ENCODE measurements at places on chromosomes 13 and 19.

DNA sequence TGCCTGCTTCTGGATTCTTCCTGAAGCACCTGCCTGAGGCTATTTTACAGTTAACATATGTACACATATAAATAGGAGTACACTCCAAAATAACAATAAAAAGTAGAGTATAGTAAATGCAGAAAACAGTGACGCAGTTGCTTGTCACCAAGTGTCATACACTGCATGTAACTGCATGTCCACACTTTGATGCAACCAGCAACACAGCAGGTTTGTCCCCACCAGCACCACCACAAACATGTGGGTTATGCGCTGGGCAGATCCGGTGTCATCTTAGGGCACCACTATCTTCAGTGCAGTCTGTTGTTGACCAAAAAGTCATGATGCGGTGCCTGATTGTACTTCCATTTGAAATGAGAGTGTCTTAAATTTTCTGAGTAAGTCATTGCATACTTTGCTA is 51.3 kb downstream of the COL4A2 start:
- no peak for DNase-seq

DNA sequence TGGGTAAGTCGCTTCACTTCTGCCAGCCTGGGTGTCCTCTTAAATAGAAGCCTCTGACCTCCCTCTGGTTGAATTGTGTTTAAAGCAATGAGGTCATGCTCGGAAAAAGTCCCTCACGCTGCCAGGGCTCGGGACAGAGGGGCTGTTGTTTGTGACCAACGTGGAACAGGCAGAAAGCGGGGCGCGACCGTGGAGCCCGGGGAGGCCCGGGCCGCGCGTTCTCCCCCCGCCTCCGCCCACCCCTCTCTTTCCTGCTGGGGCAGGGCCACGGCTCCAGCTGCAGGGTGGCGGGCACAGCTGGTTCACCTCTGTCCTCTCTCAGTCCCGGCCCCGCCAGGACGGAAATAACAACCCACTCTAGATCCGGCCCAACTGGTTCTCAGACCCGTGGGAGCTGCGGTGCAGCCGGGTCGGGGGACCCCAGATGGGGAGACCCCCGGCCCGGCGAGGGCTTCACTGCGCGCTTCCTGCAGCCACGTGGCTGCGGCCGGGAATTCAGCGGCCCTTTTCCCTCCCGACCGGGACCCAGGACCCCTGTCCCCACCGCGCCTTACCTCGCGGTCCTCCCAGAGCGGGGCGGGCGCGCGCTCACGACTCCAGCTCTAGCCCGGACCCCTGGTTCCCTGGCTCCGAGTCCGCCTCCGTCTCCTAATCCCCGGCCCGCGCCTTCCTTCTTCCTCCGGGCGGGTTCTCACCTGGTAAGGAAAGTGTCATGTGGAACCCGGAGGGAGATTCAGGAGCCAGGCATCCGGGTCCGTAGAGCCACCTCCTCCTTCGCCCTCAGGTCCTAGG is 1.9 kb downstream of the CDC42EP5 start:
- no peak for DNase-seq

GRCh38 chr19:2319551-2319950 is 8.8 kb downstream of the LSM7 start:
- no peak for DNase-seq

DNA sequence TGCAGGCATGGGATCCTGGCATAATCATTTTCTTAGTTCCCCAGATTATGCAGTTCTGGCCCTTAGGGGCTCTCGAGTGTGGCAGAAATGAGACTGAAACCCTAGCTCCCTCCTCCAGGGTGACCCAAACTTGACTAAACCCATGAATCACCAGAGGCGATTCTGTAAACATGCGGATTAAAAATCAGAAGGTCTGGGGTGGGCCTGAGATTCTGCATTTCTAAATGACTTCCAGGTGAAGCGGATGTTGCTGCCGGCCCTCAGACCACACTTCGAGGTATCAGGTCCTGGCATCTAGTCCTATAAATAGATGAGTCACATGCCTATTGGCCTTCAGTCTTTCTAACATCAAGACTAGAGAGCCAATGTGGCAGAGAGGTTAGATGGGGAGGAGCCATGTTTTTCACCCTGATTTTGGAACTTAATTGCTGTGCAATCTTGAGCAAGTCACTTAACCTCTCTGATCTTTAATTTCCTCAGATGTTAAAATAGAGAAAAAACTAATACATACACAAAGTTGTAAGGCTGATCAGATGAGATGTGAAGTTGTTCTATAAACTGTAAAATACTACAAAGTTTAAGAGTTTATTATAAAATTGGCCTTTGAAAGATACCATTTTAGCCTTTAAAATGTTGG is 431.2 kb downstream of the FOXO1 start:
- DNase-seq: no peak

- DNase-seq: no peak
Observed at GRCh38 chr13:41976476-41976875, 15.6 kb upstream of the VWA8 start.

DNA sequence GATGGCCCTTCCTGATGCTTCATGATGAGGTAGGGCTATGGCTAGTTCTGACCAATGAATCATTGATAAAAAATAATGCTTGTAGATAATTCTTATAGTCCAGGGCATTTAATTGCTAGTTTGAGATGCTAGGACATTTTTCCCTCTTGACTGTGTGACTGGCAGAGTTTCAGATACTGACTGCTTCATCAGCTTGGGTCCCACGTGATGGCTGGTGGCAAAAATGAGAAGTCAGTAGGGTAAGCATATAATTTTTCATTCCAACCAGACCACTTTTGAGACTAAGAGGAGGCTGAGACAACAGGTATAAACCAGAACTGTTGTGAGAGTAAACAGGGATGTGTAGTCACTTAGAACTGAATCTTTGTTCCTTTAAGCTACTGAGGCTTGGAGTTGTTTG is 183.3 kb downstream of the HS6ST3 start:
- no peak for DNase-seq

- DNase-seq: peak; percentile 28
Observed at GRCh38 chr19:49363268-49364082, at the start of gene DKKL1. DKKL1 (plus strand) TSS chr19:49363877; CDS start chr19:49363999, 122 bp downstream.

- DNase-seq: no peak
Observed at GRCh38 chr13:72808917-72809500, 27.1 kb downstream of the PIBF1 start.

DNA sequence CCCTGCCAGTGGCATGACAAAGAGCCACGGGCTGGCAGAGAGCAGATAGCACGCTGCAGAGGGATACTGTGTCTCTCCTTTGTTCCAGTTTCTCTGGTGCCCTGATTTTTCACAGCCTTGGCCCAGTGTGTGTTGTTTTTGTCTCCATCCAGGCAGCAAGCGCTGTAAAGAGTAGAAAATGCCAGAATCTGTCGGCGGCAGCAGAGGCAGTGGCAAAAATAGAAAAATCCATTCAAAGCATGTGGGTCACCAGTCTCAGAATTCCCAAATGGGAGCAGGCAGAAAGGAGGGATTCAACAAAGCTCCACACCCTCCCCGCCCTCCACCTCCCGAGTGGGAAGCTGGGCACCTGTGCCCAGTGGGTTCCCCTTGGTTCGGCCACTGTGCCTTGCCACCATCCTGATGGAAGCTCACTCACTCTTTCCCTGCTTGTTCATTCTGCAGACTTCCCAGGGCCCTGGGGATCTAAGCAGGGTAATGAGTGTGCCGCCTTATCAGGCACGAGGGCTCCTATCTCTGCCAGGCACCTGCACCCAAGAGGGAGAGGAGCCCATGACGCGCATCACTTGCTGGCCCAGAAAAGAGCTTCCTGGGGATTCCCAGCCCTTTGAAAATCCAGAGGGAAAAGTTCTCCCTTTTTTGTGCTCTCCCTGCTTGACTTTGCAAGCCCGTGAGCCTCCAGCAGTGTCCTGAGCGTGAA is 416.9 kb downstream of the IRS2 start:
- no peak for DNase-seq

- DNase-seq: no peak
Observed at GRCh38 chr19:20669263-20669662, 7.9 kb upstream of the ZNF626 start.

GRCh38 chr19:40279761-40280607 is 5.2 kb downstream of the AKT2 start:
- no peak for DNase-seq

- DNase-seq: no peak
Observed at GRCh38 chr13:50593207-50593606, 250.3 kb downstream of the DLEU7 start.

DNA sequence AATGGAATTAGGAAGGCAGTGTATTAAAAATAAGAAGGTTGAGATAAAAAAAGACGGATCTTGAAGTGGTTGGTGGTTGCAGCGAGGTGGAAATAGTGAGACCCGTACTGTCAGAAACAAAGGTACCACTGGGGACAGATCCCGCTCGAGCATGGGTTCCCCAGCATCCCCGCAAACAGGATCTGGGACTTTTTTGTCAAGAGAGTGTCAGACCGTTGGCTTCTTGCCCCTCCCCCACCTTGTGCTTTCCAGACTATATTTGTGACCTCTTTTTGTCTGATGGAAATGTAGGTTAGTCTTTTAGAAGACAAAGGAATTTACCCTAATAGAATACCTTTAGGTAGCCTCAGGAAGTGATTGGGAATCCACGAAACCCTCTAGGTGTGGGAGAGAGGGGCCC is 4.2 kb downstream of the GATAD2A start:
- no peak for DNase-seq

DNA sequence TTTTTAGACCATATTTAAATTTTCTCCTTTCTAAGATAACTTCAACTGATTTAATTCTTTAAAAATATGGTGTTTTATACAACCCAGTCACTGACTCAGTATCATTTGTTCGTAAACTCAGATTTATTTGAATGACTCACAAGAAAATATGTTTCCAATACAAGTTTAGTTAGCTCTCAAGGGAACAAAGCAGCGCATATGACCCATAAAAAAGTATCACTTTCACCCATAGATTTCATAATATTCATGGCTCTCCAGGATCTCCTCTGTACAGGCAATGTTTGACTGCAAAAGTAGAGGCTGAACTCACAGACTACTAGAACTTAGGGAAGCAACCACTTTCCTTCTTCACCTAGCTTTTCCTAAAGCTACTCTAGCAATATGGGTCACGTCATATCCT is 405.6 kb upstream of the PCDH9 start:
- DNase-seq: no peak

GRCh38 chr13:111034811-111035210 is 80.3 kb upstream of the ARHGEF7 start:
- DNase-seq: no peak

DNA sequence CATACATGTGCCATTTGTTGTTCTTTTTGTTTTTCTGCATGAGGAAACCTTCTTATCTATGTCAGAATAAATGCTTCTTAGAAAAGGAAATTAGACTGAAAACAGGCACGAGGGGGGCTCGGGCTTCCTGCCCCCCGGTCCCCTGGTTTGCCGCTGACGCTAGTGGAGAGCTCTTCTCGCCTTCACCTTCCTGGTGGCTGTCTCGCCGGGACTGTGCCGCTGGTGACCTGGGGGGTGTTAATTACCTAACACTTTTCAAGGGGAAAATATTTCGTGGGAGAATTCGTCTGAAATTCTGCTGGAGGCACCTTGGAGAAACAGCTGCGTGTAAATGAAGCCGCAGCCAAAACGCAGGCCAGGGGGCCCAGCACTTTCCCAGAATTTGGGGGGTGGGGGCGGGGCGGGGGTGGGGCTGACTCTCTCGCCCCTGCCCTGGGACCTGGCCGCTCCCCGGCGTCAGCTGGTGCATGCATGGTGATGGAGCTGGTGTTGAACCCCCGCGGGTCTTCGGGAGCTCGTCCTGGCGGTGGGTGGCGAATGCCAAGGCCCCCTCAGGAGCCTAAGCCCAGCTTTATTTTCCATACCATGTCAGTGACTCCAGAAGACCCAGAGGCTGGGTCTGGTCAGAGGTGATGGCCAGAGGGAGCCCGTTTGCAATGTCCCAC is 58.3 kb upstream of the MCF2L start:
- no peak for DNase-seq

DNA sequence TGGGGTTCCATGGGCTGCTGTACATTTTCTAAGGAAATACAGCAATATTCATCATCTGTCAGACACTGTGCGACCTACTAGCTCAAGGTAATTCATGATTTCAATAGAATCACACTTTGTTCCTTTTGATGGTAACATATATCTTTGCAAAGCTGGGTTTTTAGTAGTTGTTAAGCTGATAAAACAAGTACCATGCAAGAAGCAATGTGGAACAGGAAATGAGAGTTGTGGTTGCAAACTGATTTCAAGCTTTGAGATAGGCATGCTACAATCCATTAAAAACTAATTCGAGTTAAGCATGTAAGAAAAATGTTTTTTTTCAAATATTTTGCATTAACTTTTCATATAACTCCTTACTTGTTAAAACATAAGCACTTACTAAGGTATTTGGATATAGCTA is 6.8 kb upstream of the MBNL2 start:
- no peak for DNase-seq

DNA sequence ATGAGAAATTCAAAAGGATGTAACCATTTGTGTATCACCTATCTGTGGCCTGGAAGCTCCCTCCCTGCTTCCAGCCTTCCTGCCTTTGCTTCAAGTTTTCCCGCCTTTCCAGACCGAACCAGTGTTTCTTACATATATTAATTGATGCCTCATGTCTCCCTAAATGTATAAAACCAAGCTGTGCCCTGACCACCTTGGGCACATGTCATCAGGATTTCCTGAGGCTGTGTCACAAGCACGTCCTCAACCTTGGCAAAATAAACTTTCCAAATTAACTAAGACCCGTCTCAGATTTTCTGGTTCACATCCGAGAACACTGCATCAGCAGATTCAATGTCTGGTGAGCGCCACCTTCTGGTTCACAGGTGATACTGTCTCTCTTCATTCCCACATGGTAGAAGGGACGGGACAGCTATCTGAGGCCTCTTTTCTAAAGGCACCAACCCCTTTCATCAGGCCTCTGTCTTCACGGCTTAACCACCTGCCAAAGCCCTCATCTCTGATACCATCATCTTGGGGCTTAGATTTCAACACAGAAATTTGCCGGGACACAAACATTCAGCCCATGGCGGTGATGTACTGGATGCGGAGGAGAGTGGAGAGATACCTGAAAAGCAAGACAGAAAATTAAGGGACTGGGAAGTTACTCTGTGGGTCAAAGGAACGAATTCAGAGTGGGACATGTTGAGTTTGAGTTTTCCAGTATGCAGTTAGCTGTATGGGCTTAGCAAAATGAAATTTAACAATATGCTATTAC is 58.7 kb upstream of the PABPC3 start:
- no peak for DNase-seq

DNA sequence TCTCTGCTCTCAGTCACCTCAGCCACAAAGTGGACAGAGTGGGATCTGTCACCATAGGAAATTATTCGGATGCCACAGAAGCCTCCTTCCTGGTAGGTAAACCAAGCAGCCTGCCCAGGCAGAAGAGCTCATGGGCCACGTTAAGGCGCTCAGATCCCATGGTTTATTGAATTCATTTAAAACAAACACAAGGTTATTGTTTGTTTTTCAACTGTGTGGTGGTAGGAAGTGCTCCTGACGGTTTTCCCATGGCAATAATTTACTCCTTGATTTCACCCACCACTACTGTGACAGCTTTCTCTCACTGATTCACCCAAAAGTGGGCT is 14.4 kb downstream of the BCAM start:
- DNase-seq: no peak

- no peak for DNase-seq
Observed at GRCh38 chr19:12126707-12127106, 13.4 kb downstream of the ZNF20 start.

- DNase-seq: no peak
Observed at GRCh38 chr19:49315111-49315510, 9.9 kb downstream of the SLC6A16 start.
